ENCODE measurements at places on chromosomes 2 and 18.

GRCh38 chr2:123870206-123870880 lies 154.7 kb upstream of the CNTNAP5 start:
- no peak for DNase-seq

- no peak for DNase-seq
Observed at GRCh38 chr2:184927040-184927439, 328.7 kb downstream of the ZNF804A start.

DNA sequence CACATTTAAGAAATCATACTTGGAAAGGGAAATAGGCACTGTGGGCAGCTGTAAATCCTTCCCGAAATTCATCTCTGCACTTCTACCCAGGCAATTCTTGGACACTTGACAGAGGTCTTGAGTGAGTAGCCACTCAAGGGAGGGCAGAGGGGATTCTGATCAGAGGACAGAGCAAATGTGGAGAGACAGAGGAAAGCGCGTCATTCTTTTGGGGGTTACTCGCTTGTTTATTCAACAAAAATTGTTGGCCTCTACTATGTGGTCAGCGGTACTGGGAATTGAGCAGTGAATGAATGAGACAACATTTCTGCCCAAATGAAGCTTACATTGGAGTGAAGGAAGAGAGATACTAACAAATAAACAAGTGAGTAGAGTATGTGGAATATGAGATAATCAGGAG lies 41.4 kb upstream of the YES1 start:
- DNase-seq = no peak

GRCh38 chr2:95015261-95015912 lies 10.1 kb upstream of the MAL start:
- DNase-seq = no peak

GRCh38 chr2:238003234-238004031 lies 36.6 kb downstream of the UBE2F start:
- no peak for DNase-seq

DNA sequence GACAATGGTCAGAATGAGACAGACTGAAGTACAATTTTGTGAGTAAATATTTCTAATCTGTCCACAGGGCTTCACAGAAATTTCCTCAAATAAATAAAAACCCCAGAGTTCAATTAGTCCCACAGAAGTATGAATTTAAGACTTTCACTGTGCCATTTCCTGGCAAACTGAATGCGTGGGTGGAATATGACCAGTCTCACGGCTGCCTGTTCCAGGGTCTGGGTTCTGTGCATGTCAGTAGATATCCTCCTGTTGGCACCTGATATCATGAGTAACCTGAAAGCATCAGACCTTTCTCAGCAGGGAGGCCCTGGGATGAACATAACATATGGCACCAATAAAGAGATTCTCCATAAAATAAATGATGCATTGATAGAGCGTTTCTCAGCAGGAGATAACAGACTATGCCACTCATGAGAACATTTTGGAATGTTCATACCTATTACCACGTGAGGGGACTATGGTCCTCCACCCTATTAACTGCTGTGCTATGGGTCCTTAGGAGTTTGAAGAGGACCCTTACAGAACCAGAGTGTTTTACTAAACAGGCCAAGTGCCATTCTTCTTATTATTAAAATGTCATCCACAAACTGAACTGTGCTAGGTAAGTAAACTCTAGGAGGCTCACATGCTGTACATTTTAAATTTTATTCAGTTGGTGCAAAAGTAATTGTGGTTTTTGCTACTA lies 10.6 kb upstream of the MALL start:
- DNase-seq = peak; percentile 50

GRCh38 chr2:174176898-174177297 lies 71.4 kb downstream of the OLA1 start:
- no peak for DNase-seq

DNA sequence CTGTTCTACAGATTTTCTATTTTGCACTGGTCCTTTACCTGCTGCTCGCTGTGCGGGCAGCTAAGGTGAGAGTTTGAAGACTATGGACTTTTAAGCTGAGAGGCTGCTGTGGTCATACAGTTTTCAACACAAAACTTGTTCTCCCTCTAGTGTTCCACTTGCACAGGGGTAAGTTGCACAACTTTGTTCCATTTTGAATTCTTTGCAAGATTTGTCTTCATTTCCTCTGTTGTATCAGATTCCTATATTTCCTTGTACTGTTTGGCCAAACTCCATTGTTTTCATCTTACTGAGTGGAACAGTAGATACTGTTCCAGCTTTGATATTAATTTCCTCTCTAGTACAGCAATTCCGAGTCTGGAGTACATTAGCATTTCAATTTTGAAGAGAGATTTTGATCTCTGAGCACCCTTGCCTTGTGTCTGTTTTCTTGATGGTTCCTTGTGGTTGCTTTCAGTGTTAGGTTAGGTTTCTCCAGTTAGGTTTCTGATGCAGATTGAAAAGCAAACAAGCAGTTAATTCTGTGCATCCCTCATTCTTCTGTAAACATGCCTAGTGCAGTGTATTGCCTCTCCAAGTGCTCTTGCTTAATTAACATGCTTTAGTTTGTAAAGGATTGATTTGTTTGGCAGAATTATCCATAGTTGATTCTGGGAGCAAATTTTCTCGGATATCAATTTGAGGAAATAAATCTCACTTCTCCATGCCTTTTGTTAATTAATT lies 188.8 kb downstream of the PTPRM start:
- DNase-seq = no peak

DNA sequence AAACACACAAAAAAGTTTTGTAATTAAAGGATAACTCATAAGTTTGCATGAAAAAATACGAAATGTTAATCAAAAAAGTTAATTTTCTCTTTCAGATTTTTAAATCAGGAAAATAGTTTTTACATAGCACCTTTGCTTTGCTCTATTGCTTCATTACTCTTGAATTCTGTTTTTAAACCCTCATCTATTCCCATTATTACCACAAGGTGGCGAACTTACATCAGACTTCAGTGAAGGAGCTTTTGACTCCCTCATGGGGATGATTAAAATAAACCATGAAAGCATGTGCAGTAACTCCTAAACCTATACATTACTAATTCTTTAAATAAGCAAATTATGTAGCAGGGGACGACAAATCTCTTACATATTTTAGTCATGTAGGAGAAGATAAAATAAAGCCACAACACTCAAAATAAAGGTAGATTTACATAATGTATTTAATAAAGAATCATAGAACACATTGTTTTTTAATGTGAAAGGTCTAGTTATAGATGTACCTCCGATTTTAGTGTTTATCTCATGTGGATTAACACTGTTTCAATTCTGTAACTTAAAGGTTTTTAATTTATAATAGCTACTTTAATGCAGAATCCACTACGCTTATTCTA lies 105.2 kb downstream of the NETO1 start:
- DNase-seq = peak; percentile 45

DNA sequence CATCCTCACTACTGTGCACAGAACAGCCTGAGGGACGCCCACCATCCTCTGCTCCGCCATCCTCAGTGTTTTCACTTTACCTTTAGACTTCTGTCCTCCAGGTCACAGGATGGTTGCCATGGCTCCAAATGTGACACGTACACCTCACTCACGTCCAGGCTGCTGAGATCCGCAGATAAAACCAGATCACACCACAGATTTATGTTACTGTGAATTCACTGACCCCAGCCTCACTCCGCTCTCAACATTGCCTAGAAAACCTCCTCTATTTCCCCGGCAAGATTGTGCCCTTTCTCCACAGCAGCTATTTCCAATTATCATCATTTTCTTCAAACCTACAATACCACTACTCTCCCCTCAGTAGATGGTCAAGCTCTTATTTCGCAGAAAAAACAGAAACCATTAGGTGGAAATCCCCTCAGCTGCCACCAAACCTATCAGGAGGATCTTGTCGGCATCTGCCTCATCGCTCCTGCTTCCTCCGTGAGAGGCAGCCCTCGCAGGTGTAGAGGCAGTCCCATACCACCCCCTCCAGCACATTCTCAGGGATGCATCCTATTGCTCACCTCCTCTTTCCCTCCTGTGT lies 49.8 kb upstream of the SLC1A4 start:
- no peak for DNase-seq

- DNase-seq = no peak
Observed at GRCh38 chr2:52391621-52392020, 1359.7 kb upstream of the NRXN1 start.
